ENCODE measurements at places on chromosomes 7 and 10.

- no peak for DNase-seq
Measured at GRCh38 chr7:83617858-83618257, 31.1 kb downstream of the SEMA3E start.

DNA sequence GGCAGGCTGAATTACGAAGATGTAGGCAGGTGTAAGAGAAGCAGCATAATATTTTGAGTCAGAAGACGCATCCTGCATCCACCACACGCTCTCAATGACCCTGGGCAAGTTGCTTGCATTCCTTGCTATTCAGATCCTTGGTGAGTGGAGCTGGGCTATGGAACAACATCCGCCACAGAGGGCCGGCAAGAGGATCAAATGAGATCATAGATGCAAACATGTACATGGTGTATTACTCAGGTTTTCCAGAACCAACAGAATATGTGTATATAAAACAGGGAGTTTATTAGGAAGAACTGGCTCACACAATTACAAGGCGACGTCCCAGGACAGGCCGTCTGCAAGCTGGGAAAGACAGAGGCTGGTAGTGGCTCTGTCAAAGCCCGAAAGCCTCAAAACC lies 51.5 kb downstream of the ADAM12 start:
- no peak for DNase-seq

GRCh38 chr7:32223721-32224120 lies 153.5 kb upstream of the PDE1C start:
- no peak for DNase-seq

DNA sequence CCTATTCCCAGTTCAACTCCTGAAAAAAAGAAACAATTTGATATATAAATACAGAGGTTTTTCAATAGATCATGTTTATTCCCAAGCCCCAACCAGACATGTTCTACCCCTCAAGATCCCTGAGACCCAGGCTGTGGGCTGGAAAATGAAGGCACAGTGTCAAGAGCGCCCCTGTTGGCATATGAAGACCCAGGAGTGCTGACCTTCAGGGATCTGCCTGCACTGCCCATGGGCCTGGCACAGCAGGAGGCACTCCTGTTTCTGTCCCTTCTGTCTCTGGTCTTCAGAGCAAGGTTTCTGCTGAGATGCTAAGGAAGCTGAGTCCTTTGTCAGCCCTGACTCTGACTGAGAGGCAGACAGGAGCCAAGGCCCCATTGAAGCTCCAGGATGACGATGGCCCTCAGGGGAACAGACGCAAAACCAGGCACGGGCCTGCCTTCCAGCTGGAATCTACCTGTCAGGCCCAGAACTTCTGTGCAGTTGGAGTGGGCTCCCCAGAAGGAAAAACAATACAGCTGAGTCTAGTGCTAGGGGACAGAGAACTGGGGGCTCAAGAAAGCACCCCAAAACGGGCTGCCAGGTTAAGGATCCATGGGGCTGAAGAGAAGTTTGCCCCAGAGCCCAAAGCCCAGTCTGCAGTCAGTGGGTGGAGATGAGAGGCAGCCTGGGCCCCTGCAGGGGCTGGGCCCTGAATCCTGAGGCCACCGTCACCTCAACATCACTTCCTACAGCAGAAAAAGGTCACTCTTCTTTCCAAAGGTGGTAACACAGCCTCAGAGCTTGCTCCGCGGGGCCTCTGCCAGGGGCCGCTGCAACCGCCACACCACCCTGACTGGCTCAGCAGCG lies 6.7 kb upstream of the AIFM2 start:
- no peak for DNase-seq

GRCh38 chr7:148079206-148080080 lies 511.1 kb upstream of the C7orf33 start:
- no peak for DNase-seq

- peak; percentile 50 for DNase-seq
Measured at GRCh38 chr10:97572214-97572989, at the start of gene ANKRD2. Gene ANKRD2, plus strand, starts transcription at chr10:97572779. Its CDS starts 10 bp downstream, at chr10:97572789.

GRCh38 chr10:124700293-124701037 lies 43.7 kb downstream of the FAM53B start:
- DNase-seq = no peak

Measured in CD4-positive, alpha-beta T cell treated with Interleukin-6 for 4 hours (primary cell).